ENCODE measurements at places on chromosomes 3 and 15.

DNA sequence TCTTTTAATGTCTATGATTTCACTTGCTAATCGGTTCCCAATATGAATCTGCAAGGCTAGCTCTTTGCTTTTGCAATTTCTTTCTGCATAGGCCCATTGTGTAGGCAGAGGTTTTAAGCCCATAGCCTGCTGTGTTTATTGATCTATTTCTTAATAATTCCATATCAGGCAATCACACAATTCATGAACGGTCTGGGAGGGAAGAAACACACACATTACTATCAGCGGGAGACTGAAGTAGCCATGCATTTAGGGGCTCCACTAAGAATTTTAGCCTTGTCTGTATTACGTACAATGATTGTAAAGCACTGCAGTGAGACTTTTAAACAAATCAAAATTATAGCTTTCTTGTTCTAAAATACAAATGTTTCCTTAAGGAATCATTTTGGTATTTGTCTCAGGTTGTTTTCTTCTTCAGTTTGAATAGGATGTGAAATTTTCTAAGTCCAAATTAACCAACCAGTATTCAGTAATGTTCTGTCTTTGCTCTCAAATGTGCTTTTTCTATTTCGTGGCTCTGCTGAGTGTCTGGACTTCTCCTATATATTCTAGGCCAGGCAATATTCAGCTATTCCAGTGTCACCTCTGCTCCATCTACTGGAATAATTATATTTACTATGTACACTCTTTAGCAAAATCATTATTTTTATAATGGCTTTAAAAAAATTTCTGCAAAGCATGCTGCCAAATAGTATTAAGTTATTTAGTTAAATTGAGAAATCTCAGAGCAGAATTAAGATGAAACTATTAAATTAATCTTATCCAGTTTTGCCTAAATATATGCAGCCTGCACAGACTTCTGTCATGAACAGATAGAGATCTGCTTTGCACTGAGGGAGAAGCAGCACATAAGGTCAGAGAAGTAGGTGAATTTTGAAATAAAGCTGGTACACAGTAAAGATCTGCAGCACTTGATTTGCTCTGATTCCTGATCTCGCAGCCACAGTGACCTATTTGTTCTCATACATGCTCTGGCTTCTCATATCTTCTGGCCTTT, 103.0 kb upstream of the NAALADL2 start:
- DNase-seq, result no peak

DNA sequence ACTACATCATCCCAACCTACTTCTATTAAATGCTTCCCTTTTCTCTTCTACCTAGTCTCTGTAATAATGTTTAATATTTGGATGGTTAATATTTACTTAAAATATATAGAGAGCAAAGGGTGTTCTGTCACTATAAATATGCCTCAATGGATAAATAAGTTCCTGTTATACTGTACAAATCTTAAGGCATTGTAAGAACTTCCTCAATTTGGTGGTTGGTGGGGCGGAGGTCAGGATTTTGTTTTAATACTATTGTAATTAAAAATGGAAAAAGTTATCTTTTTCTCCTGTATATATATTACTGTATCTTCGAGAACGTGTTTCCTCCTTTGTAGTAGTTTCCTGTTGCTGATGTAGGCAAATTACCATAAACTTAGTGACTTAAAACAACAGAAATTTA, 41.5 kb downstream of the SPRED1 start:
- no peak for DNase-seq

DNA sequence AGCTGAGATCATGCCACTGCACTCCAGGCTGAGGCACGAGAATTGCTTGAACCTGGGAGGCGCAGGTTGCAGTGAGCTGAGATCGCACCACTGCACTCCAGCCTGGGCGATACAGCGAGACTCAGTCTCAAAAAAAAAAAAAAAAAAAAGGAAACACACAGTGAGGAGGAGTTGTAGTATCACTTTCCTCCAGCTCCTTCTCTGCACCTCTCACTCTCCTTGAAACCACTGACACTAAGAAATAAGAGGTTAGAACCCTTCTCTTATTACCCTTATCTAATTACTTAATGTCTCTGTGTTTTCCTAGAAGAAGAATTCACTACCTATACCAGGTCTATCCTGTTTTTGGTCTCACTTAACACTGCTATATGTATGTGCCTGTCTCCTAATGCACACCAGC, 31.7 kb downstream of the RAB27A start:
- no peak for DNase-seq

- no peak for DNase-seq
Measured at GRCh38 chr15:66674756-66675155, 27.3 kb upstream of the SMAD6 start.

DNA sequence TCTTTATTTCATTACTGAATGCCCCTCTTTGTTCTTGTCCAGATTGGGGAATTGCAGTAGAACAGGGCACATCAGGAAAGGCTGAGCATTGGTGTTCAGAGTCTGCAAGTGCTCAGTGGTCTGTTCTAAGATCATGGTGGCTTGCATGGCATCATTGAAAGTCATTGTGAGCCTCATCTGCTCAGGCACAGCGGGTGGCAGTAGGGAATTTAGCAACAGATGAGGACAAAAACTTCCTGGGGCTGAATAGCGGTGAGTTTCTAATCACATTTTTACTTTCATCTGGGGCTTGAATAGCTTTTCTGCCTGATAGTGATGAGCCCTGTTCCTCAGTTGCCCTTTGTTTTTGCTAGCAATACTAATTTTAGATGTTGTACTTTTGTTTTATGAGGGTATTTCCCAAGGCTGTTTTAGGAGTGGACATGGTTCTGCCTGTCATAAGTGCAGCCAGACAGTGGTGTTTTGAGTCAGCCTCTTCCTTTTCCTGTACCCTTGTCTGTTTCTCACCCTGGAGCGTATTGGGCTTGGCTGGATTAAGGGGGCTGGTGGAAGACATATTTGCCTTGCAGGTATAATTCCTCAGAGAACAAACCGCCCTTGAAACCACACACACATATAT, 127.2 kb upstream of the IL12A start:
- DNase-seq, result no peak

- no peak for DNase-seq
Measured at GRCh38 chr3:179510496-179510895, 52.2 kb upstream of the ACTL6A start.

DNA sequence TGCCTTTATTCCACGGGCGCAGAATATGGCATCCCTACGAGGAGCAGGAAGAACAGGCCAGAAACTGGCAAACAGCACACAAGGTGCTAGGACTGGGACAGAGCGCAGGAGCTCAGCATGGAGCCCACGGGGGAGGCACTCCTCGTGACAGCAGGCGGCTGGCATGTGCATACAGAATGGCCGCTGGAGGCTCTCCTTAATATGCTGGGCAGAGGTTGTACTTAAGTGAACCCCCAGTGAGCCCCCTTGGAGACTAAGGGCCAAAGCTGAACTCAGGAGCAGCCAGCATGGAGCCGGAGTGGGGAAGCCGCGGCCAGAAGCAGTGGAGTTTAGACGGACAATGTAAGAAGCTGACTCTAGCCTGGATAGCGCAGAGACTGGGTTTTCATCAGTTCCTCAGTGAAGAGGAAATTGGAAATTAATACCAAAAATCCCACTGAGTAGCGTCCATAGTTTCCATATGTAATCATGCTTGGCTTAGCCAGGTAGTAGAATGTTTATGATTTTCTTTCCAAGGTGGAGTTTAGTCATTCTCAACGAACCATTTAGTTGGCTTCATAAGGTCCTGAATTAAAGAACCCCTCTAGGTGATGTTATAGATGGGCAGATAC, 69.4 kb downstream of the EPHB3 start:
- DNase-seq, result no peak

- no peak for DNase-seq
Measured at GRCh38 chr15:27679731-27680471, 419.2 kb downstream of the OCA2 start.

- DNase-seq, result no peak
Measured at GRCh38 chr3:94875149-94875548, 812.3 kb downstream of the NSUN3 start.

GRCh38 chr15:31161951-31162350, 60.4 kb upstream of the TRPM1 start:
- DNase-seq, result no peak

DNA sequence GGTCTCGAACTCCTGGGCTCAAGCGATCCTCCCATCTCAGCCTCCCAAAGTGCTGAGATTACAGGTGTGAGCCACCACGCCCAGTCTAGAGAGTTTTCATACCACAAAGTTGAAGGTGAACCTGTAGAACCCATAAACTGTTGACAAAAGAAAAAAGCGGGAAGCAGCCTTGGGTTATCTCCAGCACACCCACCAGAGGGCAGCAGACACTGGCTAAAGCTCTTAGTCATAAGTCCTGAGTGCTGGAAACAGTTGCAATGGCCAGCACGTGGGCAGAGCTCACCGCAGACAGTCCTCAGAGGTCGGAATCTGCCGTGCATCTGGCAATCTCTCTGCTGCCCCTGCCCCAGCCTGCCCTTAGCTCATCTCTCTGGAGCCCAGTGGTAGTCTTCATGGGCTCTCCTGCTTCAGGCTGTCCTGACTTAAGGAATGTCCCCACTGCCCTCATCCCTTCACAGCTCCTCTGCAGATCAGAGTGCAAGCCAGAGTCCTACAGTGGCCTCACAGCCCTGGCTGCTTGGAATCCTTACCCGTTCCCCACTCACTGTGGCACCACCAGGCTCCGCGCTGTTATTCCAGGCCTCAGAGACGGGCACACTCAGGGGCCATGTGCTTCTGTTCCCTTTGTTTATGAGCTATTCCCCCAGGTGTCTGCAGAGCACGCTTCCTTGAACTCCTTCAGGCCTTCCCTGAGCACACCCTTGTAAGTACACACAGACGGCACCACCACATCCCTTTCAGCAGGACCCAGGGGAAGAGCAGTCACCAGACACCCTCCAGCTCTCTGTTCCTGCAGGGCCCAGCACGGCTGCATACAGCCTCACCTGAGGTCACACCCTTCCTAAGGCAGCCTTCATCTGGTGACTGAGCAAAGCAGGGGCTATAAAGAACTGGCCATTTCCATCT, 8.8 kb upstream of the ELP6 start:
- peak; percentile 76 for DNase-seq

DNA sequence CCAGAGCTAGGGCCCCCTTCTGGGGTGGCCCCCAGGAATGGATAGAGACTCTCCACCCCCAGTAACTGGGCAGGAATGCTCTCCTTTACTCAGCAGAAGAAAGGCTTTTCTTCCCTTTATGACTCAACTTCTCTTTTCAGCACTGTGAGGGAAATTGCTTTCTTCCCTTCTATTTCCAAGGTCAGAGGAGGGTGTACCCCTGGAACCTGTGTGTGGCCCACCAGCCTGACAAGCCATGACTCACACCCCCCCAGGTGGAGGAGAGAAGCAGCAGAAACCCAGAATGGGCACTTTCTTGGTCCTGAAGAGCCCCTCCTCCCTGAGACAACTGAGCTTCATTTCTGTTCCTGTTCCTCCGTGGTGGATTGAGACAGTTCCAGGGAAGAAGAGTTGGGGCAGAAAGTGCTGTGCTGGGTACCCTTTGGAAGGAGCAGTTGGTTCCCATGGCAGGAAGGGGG, 2.7 kb upstream of the ANKRD63 start:
- DNase-seq, result no peak

- no peak for DNase-seq
Measured at GRCh38 chr15:35206060-35206675, 121.1 kb upstream of the NANOGP8 start.

DNA sequence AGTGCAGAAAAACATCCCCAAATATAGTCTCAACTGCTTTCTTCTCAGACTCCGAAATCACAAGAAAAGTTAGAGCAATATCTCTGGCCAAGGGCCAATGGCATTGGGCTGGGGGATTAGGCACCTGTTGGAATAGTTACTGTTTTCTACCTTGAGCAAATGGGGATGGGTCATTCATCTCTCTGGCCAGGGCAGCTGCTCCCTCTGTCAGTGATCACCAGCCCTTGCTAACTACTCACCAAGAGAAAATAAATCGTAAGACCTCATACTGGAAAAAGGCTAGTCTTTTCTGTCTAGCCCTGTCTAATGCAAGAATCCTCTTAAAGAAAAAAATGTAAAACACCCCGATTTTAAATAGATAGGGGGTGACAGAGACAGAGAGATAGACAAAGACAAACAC, 10.9 kb downstream of the CERS3 start:
- DNase-seq, result no peak

DNA sequence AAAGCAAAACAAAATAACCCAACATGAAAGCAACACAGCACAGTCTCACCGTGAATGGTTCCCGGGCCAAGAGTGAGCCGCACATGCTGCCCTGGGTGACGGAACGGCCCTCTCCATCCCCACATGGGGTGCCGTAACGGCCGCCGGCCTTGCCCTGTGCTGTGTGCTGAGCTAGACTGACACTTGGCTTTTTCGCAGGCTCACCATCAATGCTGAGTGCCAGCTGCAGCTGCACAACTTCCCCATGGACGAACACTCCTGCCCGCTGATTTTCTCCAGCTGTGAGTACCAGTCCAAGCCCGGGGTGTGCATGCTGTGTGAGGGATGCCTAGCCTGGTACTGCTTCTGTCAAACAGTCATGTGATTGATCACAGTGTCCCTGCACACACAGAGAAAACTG, 357.6 kb downstream of the GABRG3 start:
- DNase-seq, result no peak

- DNase-seq, result peak; percentile 64
Measured at GRCh38 chr3:115099986-115100571, 47.0 kb downstream of the ZBTB20 start.

- no peak for DNase-seq
Measured at GRCh38 chr3:51333021-51333420, 52.1 kb upstream of the MANF start.

- DNase-seq, result no peak
Measured at GRCh38 chr15:93317772-93318171, 228.8 kb upstream of the RGMA start.

- DNase-seq, result no peak
Measured at GRCh38 chr3:120350401-120350941, 1.3 kb upstream of the LRRC58 start.

DNA sequence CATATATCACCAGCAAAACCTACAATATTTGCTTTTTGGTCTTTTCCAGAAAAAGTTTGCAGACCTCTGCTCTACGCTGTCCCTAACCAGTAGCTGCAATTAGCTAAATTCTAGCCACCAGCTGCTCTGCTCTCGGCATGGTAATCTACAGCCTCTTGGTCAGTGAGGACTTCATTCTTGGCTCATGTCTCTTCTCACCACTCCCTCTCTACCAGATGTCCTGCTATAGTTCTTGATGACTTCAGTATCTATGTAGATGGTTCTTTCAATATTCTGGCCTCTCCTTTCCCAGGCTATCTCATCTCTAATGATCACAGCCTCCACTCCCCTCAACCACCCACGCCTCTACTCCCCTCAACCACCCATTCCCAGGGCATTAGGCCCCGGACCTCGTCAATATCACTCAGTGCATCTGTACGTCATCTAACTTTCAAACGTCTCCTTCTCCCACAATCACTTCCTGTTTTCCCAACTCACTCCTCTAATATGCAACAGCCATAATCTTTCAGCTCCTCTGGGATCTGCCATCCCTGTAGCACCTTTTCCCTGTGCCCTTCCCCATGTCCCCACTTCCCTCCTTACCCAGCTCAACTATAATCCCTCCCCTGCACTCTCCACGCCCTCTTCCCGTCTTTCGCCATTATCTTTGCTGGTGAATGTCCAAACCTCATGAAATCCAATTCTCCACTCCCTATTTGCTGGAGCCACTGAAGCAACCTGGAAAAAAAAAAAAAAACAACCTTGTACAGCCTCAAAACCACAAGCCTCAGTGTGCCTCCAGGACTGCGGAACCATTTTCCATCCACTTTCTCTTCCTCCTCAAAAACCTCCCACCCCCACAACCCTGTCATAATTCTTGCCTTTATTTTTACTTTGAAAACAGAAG, 429.4 kb upstream of the PROK2 start:
- no peak for DNase-seq

- DNase-seq, result no peak
Measured at GRCh38 chr3:111895071-111895470, 36.0 kb downstream of the PHLDB2 start.

All from CD4-positive, alpha-beta memory T cell (primary cell).